ENCODE measurements at places on chromosomes 2 and 18. TPM values are rescaled to one million over a fixed set of nuclear protein-coding genes. Genes with fewer than 3 reads are reported as not detected.

The KIF3C gene
- 6.7 TPM for total RNA-seq

The CRACDL gene
- 0.12 TPM for total RNA-seq

The GAD1 gene
- total RNA-seq = 1.9 TPM

The SERTAD2 gene
- total RNA-seq = 17.8 TPM

The CELF4 gene
- total RNA-seq = not detected

The MEIS1 gene
- not detected for total RNA-seq

The MYCN gene
- not detected for total RNA-seq

The PIAS2 gene
- total RNA-seq = 29.7 TPM

The CD302 gene
- total RNA-seq = 0.19 TPM

The RNF152 gene
- 0.10 TPM for total RNA-seq

The HS6ST1 gene
- total RNA-seq = 14.5 TPM
